CD4-positive, alpha-beta T cell treated with Interleukin-2 at 100 ng/mL for 4 hours (primary cell): ENCODE measurements at places on chromosomes 3 and 15.
A peak's percentile ranks its signal among the peaks of the same experiment; 100 is the strongest.

DNA sequence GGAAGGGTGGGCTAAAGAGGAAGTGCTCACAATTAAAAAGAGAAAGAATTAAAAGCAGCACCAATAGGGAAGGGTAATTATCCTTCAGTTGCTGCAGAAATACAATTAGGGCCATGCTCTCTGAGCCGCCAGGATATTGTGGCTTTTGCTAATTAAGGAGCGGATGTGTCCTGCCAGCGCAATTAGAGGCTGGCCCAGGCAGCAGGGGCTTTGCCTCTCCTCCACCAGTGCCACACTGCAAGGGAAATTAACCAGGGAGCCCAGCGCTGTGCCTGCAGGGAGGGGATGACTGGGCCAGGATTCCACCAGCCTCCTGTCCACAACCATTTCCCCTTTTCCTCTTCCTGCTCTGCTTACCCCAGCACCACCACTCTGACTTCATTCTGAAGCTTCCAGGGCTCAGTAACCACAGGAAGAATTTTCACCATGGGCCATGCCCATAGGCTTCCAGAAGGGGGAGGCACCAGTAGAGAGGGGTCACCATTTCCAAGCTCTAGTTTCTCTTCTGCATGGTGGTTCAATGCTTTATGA is 10.4 kb upstream of the AEN start:
- no peak for DNase-seq

- no peak for DNase-seq
Measured at GRCh38 chr3:100647171-100647570, 37.8 kb downstream of the ADGRG7 start.

- no peak for DNase-seq
Measured at GRCh38 chr3:25080461-25080860, 347.6 kb upstream of the RARB start.

GRCh38 chr3:162770551-162770950 is 1273.9 kb downstream of the OTOL1 start:
- DNase-seq: no peak

DNA sequence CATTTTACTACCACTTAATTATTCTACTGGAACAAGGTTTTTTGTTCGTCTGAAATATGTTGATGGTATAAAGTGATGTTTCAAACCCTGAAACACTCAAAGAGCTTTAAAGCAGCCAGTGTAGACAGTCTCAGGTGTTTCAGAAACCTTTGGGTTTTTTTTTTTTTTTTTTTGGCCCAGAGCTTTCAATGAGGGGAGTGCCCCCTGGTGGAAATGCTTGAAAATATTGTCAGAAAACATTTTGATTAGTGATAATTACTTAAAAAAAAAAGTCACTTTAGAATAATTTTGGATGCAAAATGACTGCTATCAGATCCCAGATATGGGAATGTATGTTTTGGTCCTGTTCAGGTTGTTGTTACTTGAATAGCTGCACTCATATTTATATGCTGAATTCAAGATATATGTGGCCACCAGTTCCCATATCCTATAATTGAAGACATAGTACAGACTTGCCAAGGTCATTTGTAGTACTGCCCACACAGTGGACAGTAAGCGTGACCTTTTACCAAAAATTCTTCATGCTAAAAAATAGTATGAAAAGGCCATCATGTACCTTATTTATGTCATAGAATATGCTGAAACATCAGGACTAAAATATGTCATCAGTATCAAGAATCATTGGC is 35.9 kb downstream of the SATB1 start:
- peak; percentile 56 for DNase-seq

- DNase-seq: no peak
Measured at GRCh38 chr3:29438580-29438979, 157.7 kb downstream of the RBMS3 start.

GRCh38 chr3:172626021-172626640 is 84.7 kb downstream of the NCEH1 start:
- no peak for DNase-seq

DNA sequence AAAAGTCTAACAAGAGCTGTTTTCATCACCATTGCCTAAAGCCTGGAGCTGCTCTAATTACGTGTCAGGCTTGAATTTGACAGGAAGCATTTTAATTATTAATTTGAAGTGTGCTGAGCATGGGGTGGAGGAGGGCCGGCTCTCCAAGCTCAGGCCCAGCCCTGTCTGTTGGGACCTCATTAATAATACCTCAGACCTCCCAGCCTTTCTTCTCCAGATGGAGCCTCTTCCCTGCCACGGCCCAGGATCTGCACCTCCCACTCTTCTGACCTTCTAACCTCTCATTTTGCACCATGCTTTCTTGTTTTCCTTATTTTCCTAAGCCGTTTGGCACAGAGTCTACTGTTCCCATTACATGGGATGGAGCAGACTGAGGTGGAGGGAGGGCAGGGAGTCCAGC is 30.0 kb downstream of the INSYN1 start:
- DNase-seq: no peak

GRCh38 chr3:37181756-37182155 is 7.4 kb upstream of the LRRFIP2 start:
- no peak for DNase-seq

- DNase-seq: no peak
Measured at GRCh38 chr3:137348936-137349335, 391.2 kb downstream of the IL20RB start.

DNA sequence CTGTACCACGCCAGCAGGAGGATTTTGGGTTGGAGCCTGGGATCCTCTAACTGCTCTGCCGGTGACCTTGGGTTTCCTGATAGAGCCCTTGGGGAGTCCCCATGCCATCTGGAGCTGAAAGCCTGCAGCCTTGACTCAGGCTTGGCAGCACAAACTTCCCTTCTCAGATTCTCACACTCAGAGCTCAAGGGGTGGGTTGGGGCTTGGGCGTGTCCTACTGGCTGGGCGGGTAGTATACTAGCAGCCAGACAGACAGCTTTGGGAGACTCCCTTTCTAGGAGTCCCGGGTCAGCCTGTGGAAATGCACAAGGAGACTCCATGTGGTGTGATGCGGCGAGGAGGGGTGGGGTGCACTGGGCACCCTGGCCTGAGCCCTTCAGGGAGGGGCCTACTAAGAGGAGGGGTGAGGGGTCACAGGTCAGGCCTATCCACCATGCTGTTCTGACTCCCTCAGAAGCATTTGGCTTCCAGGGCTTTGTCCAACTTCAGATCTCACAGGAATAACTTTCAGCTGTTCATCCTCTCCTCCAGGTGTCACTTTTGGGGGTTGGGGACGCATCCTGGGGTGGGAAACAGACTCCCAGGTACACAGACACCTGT is 21.6 kb upstream of the PLXNA1 start:
- no peak for DNase-seq

- no peak for DNase-seq
Measured at GRCh38 chr3:45610119-45610518, 15.6 kb downstream of the LIMD1 start.

GRCh38 chr3:98892263-98892662 is 9.2 kb downstream of the DCBLD2 start:
- no peak for DNase-seq

GRCh38 chr3:158802409-158803268 is 785 bp downstream of the MFSD1 start:
- peak; percentile 8 for DNase-seq

- DNase-seq: no peak
Measured at GRCh38 chr3:82496890-82497560, 735.6 kb upstream of the GBE1 start.

GRCh38 chr3:30342318-30343060 is 263.9 kb upstream of the TGFBR2 start:
- no peak for DNase-seq

DNA sequence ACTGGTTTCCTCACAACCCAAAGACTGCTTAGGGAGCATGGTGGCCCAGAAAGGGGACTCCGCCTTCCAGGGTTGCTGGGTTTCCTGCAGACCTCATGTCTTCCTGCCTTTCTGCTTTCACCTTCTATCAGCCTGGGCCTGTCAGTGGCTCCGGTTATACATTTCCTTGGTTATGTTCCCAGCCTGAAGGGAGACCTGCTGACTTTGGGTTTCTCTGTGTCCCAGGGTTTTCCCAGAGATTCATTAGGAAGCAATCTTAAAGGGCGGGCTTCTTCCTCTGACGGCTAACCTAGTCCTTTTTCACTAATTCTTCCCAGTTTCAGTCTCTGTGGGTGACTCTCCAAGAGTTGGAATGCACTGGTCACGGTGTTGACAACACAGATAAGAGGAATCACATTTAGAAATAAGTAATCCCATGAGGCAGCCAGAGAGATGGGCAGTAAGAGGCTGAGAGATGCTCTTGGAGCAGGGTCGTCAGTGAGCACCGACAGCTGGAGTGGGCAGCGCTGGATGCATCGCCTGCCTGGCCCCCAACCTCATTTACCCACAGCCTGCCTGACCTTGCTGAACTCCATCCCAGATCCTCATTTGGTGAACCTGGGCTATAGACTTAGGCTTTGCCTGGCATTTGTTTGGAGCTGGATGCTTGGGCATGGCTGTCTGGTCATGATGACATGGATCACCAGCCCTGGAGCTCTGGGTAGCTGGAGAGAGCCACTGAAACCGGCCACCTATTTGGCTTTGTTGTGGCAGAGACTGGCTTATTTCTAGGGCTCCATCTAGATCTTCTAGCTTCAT is 10.0 kb upstream of the EHD4 start:
- no peak for DNase-seq

- no peak for DNase-seq
Measured at GRCh38 chr3:111956995-111957734, 21.7 kb upstream of the ABHD10 start.

- peak; percentile 66 for DNase-seq
Measured at GRCh38 chr3:177144922-177145321, 52.4 kb downstream of the TBL1XR1 start.

GRCh38 chr3:175914785-175915184 is 1055.7 kb downstream of the NAALADL2 start:
- no peak for DNase-seq

DNA sequence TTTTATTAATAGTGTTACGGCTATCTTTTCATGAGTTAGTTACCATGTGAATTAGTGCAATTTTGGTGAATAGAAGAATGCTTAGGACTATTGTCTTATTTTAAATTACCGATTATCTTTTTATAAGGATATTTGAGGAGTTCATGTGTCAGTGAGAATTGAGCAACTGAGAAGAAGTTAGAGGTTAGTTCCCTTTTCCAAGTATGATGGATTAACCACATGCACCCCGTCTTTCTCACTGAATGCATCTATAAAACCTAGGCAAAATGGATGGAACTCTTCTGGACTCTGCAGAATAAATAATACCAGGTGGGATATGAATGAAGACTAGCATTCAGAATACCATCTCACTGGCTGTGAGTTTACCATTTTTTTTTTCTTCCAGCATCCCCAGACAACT is 74.3 kb downstream of the TCF12 start:
- no peak for DNase-seq

DNA sequence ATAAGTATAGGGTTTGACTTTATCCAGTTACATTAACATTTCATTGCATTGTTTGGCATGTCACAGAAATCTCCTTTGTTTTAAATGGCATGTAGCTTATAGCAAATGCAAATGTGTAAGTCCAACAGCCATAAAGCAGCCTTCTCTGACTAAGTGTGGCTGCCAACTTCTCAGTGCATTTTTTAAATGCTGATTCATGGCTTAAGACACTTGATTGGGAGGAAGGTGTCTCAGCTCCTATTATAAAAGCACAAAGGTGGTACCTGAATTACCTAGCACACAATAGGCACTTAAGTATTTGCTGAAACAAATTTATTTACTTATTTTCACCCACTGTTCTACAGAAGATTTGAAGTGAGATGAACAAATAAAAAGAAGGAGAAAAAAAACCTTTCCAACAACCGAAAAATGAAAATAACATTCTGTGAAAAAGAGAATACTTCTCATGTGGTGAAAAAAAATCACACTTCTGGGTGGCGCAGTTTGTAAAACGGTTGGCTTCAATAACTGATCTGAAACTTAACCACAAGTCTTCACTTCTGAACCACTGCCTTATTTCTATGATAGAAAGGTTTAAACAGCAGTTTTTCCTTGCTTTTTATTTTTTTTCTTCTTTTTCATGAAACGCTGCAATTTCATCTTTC is 105.5 kb upstream of the ICE2 start:
- DNase-seq: peak; percentile 71

GRCh38 chr15:67143646-67144045 is 78.2 kb downstream of the SMAD3 start:
- no peak for DNase-seq
